ENCODE measurements at places on chromosomes 11 and 22.

- no peak for DNase-seq
Measured at GRCh38 chr11:82854242-82854641, 46.0 kb downstream of the PRCP start.

- DNase-seq: peak; percentile 91
Measured at GRCh38 chr11:77127235-77127911, 673 bp upstream of the MYO7A start.

DNA sequence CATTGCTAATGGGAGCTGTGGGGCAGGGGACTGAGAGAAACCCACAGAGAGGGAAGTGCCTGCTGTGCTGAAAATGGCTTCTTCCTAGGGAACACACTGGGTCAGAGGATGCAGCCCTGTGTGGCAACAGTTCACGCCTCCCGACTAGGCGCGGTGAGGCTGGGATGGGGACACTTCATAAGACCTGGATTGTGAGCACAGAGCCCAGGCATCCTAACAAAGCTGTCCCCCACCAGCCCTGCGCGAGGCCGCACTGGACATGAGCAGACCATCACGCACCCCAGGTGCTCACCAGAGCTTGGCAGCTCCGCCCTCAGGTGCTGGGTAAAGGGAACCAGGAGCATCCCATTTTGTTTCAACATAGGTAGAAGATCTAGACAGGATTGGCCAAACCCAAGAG, 1.8 kb upstream of the KRTAP5-4 start:
- no peak for DNase-seq

- no peak for DNase-seq
Measured at GRCh38 chr11:75714211-75714610, 3.4 kb upstream of the MOGAT2 start.

DNA sequence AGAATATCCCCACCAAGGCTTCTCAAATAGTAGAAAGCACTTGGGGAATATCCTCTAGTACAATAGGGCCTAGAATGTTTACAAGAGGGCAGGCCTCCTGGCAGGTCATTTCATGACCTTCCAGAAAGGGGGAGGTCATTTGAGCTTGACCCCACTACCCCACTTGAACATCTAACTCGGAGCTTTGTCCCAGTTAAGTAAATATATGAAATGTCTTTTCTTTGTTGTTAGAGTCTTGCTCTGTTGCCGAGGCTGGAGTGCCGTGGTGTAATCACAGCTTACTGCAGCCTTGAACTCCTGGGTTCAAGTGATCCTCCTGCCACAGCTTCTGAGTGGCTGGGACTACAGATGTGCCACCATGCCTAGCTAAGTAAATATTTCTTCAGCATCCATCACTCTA, 108.4 kb downstream of the ABTB2 start:
- DNase-seq: no peak

DNA sequence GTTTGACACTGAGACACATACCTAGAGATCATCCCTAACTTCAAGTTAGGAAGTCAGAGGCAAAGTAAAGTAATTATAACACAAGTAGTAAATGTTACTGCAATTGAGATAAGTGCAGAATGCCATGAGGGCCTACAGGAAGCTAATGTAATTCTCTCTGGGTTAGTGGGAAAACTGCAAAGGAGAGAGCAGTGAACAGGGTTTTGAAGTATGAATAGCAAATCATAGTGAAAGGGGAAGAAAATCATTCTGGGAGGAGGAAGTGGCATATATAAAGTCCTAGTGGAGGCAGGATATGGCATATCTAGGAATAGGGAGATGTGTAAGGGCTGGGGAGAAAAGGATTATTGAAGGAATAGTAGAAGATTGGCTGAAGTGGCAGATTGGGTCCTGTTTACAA, 27.9 kb downstream of the RNF169 start:
- DNase-seq: no peak

GRCh38 chr22:37196539-37197450, 8.7 kb upstream of the C1QTNF6 start:
- DNase-seq: no peak

GRCh38 chr22:19210188-19210587, 31.7 kb upstream of the SLC25A1 start:
- DNase-seq: no peak

- no peak for DNase-seq
Measured at GRCh38 chr11:76635991-76636738, 34.4 kb downstream of the LRRC32 start.

GRCh38 chr11:102850973-102851745, 7.8 kb upstream of the MMP3 start:
- DNase-seq: no peak

All from 8988T (cell line).